ENCODE measurements at places on chromosomes 1 and 21.
A peak's percentile ranks its signal among the peaks of the same experiment; 100 is the strongest.

- peaks cover 4% of the 10 kb centered on the region for H3K27me3 ChIP-seq
- no peak overlapping the region for H3K27ac ChIP-seq
- no peaks in the 10 kb centered on the region for H3K36me3 ChIP-seq
Measured at GRCh38 chr1:62989497-62989896, 205.6 kb downstream of the ATG4C start.

- H3K4me3 ChIP-seq: no peak overlapping the region
- H3K27me3 ChIP-seq: no peaks in the 10 kb centered on the region
- H3K27ac ChIP-seq: no peak overlapping the region
- no peak for DNase-seq
Measured at GRCh38 chr1:164651351-164651951, 92.5 kb downstream of the PBX1 start.

GRCh38 chr1:111406321-111406768, 21.2 kb downstream of the OVGP1 start:
- H3K4me1 ChIP-seq: no peaks in the 10 kb centered on the region
- H3K4me3 ChIP-seq: no peak overlapping the region
- H3K27ac ChIP-seq: no peak overlapping the region
- no peaks in the 10 kb centered on the region for H3K36me3 ChIP-seq
- peak; percentile 65 for DNase-seq

- peak; percentile 19 for DNase-seq
- no peak overlapping the region for H3K27ac ChIP-seq
- no peak overlapping the region for H3K4me3 ChIP-seq
- H3K4me1 ChIP-seq: peaks cover 20% of the 10 kb centered on the region
- H3K36me3 ChIP-seq: peaks cover 10% of the 10 kb centered on the region
Measured at GRCh38 chr1:33378524-33378923, 52.4 kb downstream of the PHC2 start.

- no peak overlapping the region for H3K4me3 ChIP-seq
- no peaks in the 10 kb centered on the region for H3K27me3 ChIP-seq
- H3K36me3 ChIP-seq: no peaks in the 10 kb centered on the region
- no peaks in the 10 kb centered on the region for H3K4me1 ChIP-seq
- H3K27ac ChIP-seq: no peak overlapping the region
Measured at GRCh38 chr1:173364827-173365226, 112.3 kb upstream of the PRDX6 start.

DNA sequence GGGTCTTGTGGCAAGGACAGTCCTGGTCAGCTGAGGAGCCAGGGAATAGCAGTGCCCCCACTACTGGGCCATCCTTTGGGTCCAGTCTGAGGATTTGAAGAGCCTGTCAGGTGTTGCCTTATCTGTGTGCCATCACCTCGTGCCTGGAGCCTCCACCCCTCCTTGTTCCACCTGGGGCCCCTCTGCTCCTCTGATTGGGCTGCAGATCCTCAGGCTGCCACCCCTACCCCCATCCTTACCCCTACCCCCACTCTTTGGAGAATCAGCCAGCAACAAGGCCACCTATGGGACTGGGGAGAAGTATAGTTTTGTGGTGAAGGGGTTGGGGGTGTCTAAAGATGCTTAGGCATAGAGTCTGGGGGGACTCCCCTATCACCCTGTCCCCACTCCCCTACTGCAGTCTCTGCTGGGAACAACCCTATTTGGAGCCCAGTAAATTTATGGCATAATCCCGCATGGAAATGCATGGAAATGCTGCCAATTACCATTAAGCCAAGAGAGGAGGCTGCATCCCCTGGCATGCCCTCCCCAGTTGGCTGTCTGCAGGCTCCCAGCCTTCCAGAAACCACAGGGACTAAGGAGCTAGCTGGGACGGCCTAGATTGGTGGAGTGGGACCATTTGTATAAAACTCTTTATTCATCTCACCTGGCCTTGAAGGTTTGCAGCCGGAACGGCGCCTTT, 142.7 kb upstream of the CSF3R start:
- H3K27ac ChIP-seq: no peak overlapping the region
- peaks cover 12% of the 10 kb centered on the region for H3K4me1 ChIP-seq
- no peaks in the 10 kb centered on the region for H3K27me3 ChIP-seq
- no peak overlapping the region for H3K4me3 ChIP-seq
- DNase-seq: no peak
- H3K36me3 ChIP-seq: no peaks in the 10 kb centered on the region

DNA sequence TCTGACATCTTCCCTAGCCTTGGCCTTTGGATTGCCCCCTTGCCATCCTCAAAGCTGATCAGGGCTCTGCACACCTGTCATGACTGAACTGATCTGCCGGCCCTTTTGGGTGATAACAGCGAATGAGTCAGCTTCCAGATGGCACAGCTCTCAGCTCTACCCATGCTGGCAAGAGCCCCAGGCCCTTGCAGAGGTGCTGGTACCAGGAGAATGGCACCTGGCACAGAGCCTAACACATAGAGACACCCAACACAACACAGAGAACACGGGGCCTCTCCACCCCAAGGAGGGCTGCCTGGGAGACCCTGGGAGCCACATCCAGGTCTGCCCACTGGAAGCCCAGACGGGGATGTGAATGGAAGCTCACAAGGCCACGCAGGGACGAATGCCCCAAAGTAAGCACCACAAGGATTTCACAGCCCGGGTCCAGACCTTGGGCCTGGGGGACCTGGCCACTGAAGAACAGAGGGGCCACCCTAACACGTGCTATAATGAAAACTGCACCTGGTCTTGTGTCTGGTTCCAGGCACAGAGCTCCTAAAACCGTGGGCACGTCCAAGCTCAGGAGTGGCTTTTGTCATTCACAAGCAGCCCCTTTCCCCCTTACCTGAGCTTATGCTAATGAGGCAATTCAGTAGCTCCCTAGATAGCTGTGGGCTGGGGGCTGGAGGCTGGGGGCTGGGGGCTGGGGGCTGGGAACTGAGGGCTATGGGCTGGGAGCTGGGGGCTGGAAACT, 160.5 kb downstream of the NPHP4 start:
- no peaks in the 10 kb centered on the region for H3K27me3 ChIP-seq
- no peaks in the 10 kb centered on the region for H3K36me3 ChIP-seq
- peaks cover 13% of the 10 kb centered on the region for H3K4me1 ChIP-seq
- no peak overlapping the region for H3K4me3 ChIP-seq

- H3K27me3 ChIP-seq: no peaks in the 10 kb centered on the region
- no peaks in the 10 kb centered on the region for H3K4me1 ChIP-seq
- DNase-seq: no peak
- H3K4me3 ChIP-seq: no peak overlapping the region
- H3K27ac ChIP-seq: no peak overlapping the region
Measured at GRCh38 chr1:87644579-87645190, 316.0 kb downstream of the LMO4 start.

DNA sequence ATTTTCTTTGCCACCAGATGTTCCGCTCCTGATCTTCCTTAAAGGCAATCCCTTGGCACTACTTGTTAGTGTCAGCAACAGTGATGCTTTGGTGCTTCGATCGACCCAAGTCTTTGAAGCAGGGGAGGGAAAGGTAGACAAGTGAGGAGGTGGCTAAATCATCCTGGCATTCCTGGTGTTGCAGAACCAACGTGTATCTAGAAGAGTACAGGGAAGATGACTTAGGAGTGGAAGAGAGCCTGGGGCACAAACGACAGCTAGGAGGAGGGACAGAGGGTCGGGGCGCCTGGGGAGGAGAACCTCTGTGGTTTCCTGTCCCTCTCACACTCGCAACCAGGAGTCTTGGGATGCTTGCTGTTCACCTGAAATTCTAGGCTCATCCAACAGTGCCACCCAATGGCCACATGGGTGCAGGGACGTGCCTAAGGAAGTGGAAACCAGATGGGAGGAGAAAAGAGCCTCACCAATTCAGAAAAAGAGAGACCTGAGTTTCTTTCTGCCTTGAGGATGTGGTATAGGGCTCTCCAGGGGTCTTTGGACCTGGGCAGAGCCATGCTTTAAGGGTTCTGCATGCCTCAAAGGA, 9.5 kb upstream of the KCNA2 start:
- H3K36me3 ChIP-seq: no peaks in the 10 kb centered on the region
- peaks cover 23% of the 10 kb centered on the region for H3K27me3 ChIP-seq
- peak; percentile 97 for DNase-seq
- no peak overlapping the region for H3K27ac ChIP-seq
- no peak overlapping the region for H3K4me3 ChIP-seq

DNA sequence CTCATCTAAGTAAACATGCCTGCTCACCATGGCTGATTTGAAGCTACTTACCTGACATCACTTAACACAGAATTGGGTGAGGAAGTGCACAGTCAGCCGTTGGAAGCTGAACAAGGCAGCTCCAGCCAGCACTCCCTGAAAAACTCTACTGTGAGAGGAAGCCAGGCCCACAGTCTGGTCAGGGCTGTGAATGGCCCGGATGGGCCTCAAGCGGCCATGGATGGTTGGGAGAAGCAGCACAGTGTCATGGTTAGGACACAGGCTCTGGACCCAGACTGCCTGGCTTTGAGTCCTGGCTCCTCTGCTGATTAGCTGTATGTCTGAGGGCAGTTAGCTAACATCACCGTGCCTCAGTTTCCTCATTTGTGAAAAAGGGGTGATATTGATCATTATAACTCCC, 267.8 kb downstream of the GRIK3 start:
- peaks cover 4% of the 10 kb centered on the region for H3K4me1 ChIP-seq
- H3K27me3 ChIP-seq: peaks cover 7% of the 10 kb centered on the region
- H3K36me3 ChIP-seq: no peaks in the 10 kb centered on the region
- DNase-seq: no peak
- no peak overlapping the region for H3K4me3 ChIP-seq
- H3K27ac ChIP-seq: no peak overlapping the region

DNA sequence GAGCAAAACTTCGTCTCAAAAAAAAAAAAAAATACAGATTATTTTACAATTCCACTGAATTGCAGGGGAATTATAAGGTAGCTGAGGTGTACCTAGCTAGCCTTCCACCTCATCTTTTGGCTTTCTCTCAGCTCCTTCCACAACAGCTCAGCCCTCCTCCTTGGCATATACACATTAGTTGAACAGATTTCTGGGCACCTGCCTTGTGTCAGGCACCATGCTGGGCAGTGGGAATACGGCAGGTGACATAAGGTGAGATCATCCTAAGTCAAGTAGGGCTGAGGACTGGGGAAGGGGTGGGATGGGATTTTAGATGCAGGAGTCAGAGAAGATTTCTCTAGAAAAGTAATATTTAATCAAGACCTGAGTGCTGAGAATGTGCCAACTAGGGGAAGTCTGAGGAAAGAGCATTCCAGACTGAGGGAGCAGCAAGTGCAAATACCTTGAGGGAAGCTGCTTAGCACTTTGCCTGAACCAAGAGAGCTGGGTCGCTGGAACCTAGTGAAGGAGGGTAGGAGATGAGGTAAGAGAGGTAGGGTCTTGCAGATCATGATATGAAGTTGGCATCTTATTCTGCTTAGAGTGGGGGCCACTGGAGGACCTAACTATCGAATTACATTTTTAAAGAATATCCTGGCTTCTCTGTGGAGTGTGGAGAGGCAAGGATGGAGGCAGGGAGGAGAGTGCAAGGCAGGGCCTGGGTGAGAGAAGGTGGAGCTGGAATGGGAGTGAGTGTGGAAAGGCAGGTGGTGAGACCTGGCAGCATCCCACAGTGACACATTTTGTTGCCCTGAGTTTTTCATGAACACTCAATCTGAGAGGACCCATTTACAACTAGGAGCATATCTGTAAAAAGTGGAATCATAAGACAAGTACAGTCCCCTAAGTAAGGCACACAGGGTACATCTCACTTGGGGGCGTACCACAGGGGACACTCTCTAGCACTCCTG, 28.2 kb downstream of the LAMC2 start:
- no peak overlapping the region for H3K27ac ChIP-seq
- peaks cover 12% of the 10 kb centered on the region for H3K4me1 ChIP-seq
- H3K36me3 ChIP-seq: no peaks in the 10 kb centered on the region
- no peak for DNase-seq
- H3K4me3 ChIP-seq: no peak overlapping the region

- H3K27ac ChIP-seq: peak overlapping the region; percentile 15
- H3K4me1 ChIP-seq: no peaks in the 10 kb centered on the region
- DNase-seq: no peak
Measured at GRCh38 chr1:60436186-60436585, 362.6 kb upstream of the C1orf87 start.

DNA sequence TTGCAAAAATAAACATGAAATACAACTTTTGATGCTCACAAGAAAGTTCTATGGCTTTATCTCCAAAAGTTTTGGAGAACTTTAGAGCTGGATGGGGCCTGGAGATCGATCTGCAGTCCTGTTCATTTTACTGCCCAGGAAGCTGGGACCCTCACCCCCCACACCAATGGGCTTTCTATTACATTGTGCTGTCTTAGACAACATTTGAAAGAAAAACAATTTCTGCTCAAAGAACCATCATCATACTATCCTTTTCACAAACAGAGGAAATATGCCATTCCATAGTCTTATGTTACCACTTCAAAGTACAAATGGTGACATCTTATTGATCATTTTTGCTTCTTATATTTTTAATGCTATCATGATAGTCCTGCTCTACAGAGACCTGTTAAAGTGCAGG, 2.0 kb upstream of the HNRNPU start:
- no peak for DNase-seq
- H3K4me1 ChIP-seq: no peaks in the 10 kb centered on the region
- no peaks in the 10 kb centered on the region for H3K36me3 ChIP-seq
- H3K27ac ChIP-seq: peak overlapping the region; percentile 100
- H3K4me3 ChIP-seq: no peak overlapping the region

GRCh38 chr1:59561796-59562195, 253.0 kb upstream of the HOOK1 start:
- no peak for DNase-seq
- no peaks in the 10 kb centered on the region for H3K4me1 ChIP-seq
- no peak overlapping the region for H3K4me3 ChIP-seq
- no peaks in the 10 kb centered on the region for H3K27me3 ChIP-seq
- peak overlapping the region; percentile 54 for H3K27ac ChIP-seq
- H3K36me3 ChIP-seq: no peaks in the 10 kb centered on the region

DNA sequence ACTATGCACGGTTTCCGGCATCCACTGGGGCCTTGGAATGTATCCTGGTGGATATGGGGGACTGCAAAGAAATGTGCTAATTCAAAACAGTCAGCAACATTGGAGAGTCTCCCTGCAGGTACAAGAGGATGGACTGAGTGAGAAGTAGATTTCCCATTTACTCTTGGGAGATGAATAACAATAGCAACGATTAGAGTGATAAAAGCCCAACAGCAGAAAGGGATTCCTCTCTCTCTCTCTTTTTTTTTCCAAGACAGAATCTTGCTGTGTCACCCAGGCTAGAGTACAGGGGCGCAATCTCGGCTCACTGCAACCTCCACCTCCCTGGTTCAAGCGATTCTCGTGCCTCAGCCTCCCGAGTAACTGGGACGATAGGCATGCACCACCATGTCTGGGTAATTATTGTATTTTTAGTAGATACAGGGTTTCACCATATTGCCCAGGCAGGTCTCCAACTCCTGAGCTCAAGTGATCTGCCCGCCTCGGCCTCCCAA, 5.0 kb upstream of the SHCBP1L start:
- H3K4me1 ChIP-seq: peaks cover 4% of the 10 kb centered on the region
- H3K36me3 ChIP-seq: no peaks in the 10 kb centered on the region
- no peak overlapping the region for H3K4me3 ChIP-seq
- peaks cover 2% of the 10 kb centered on the region for H3K27me3 ChIP-seq
- H3K27ac ChIP-seq: no peak overlapping the region

GRCh38 chr1:18100491-18101063, 7.0 kb upstream of the IGSF21 start:
- H3K4me1 ChIP-seq: peaks cover under 1% of the 10 kb centered on the region
- peak; percentile 75 for DNase-seq
- H3K27me3 ChIP-seq: peaks cover 12% of the 10 kb centered on the region

- H3K27me3 ChIP-seq: no peaks in the 10 kb centered on the region
- no peaks in the 10 kb centered on the region for H3K36me3 ChIP-seq
- H3K4me1 ChIP-seq: peaks cover 7% of the 10 kb centered on the region
- H3K4me3 ChIP-seq: no peak overlapping the region
Measured at GRCh38 chr1:212430416-212430815, 2.3 kb upstream of the NENF start.

- H3K27ac ChIP-seq: no peak overlapping the region
- H3K4me3 ChIP-seq: no peak overlapping the region
- H3K36me3 ChIP-seq: peaks cover 56% of the 10 kb centered on the region
- no peaks in the 10 kb centered on the region for H3K4me1 ChIP-seq
- no peaks in the 10 kb centered on the region for H3K27me3 ChIP-seq
Measured at GRCh38 chr1:20500716-20501115, 7.2 kb downstream of the MUL1 start.

Measured in spinal cord (tissue), 10 donors.